ENCODE measurements at places on chromosomes 5 and 9.

- no peak for DNase-seq
These were observed 37.2 kb upstream of the GABRP start for GRCh38 chr5:170746075-170746960.

- peak; percentile 77 for DNase-seq
These were observed at the start of gene STX17 for GRCh38 chr9:99906403-99907207. Gene STX17, plus strand, starts transcription at chr9:99906654. Its CDS starts 8,586 bp downstream, at chr9:99915240.

GRCh38 chr5:179488975-179489374 lies 61.4 kb upstream of the RUFY1 start:
- DNase-seq: no peak

GRCh38 chr9:126298063-126298801 lies 28.4 kb upstream of the MVB12B start:
- no peak for DNase-seq

GRCh38 chr5:11449217-11449616 lies 455.0 kb downstream of the CTNND2 start:
- no peak for DNase-seq

DNA sequence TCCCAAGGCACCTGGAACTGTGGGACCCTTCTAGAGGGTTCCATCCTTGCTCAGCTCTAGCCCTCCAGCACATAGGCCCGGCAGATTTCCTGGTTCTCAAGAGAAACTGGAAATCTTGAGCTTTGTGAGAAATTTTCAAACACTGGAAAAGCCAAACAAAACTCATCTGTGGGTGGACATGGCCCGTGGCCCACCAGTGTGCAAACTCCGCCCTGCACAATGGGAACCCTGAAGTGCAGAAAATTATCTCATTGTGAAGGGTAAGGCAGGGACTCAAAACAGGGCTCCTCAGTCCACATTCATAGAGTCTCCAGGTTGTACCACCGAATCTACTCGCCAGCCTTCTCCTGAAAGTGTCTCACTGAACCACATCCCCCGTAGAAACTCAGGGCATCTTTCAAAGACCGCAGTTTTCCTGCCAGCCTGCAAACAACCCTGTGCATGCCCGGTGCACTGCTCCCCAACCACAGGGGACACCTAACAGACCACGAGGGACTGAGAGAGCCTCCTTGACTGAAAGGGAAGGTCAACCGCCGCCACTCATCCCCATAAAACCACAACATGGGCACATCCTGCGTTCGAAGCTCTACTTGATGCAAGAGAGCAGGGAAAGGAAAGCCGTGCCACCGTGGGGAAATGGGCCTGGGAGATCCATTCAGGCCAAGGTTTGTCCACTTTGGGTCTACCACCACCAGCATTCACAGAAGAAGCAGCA lies 18.1 kb downstream of the ADAMTS2 start:
- no peak for DNase-seq

DNA sequence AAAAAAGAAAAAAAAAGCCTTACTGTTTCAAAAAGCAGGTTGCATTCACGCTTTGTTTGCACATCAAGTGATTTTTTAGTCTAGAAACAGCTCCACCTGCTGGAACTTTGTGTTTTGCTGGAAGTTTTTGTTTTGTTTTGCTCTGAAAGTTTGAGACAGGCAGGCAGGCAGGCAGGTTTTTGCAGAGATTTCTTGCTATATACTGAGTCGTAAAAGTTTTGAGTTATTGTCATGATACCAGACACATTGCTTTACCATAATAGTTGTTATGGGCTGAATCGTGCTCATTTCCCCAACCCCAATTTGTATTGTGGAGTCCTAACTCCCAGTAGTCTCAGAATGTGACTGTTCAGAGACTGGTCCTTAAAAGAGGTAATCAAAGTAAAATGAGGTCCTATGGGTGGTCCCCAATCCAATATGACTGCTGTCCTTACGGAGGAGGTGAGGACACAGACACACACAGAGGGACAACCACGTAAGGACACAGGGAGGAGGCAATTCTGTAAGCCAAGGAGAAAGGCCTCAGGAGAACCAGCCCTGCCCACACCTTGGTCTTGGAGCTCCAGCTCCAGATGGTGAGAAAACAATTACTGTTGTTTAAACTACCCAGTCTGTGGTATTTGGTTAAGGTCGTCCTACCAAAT lies 20.9 kb downstream of the OR2Y1 start:
- DNase-seq: no peak

GRCh38 chr5:67908126-67908765 lies 307.3 kb upstream of the PIK3R1 start:
- no peak for DNase-seq

GRCh38 chr9:122354536-122355199 lies 16.2 kb upstream of the PTGS1 start:
- DNase-seq: no peak

DNA sequence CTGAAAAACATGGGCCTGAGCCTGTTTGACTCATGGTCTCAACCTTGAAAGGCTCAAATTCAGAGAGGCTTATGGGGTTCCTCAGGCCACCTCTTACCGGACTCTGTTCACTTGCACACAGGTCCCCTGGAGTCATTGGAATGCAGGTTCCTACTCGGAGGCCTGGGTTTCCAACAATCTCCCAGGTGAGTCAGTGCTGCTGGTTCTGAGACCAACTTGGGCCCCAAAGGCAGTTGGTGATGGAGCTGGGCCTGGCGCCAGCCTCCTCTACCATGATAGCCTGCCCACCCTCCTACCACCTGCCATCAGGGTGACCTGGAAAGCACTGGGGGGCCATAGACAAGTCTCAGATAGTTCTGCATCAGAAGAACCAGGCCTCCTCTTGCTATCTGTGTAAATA lies 188.4 kb downstream of the RGS3 start:
- no peak for DNase-seq

DNA sequence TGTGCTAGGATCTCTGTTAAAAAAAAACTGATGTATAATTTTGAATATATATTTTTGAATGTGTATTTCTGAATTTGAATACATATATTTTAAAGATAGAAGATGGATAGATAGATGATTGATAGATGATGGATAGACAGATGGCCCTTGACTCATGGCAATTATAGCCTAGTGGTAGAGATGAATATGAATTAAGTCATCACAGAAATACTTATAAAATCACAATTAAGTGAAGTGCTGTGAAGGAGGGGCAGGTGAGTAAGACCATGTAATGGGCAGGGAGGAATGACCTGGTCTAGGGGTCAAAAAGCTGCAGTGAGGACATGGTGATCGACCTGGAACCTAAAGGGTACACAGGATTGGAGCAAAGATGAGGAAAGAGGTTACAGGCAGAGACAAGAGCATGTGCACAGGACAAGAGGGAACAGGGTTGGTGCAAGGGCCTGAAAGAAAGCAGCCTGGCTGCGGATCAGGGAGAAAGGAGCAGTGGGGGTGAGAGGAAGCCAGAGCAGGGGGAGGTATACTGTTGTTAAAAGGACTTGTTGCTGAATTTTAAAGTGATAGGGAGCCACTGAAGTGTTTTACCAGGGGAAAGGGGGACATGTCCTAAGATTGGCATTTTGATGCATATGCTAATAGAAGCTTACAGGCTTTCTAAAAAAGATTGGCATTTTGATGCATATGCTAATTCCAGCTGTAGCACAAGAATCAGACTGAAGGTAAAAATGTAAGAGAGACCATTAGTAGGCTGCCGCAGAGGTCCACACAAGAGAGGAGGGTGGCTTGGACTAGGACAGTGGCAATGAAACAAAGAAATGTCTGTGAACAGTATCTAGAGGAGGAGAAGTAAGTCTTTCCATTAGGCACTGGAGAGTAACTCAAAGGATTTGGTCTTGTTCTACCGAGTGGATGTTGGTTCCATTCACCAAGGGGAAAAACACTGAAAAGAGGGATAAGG lies 527.8 kb downstream of the AGTPBP1 start:
- no peak for DNase-seq

DNA sequence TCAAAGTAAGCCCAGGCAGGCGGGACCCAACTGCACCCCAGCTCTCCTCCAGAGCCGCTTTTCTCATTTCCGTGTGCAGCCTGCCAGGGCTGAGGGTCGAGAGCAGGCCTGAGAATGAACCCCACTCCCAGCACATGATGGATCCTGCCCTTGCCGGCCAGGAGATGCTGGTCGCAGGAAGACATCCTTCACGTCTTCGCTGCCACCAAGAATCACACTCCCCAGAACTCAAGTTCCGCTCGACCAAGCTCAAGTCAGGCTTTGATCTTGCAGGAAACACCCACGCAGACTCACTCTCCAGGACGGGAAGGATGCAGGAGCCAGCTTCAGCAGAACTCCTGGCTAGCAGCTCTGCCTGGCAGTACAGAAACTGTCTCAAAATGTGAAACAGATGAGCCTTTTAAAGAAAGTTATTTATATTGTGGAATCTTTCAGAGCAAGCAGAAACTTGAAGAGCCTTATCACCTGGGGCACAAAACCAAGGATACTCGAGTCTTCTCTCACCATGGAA lies 102.4 kb downstream of the ROR2 start:
- DNase-seq: no peak
